ENCODE measurements at places on chromosomes 6 and 20. TPM values are rescaled to one million over a fixed set of nuclear protein-coding genes. Genes with fewer than 3 reads are reported as not detected.

GRCh38 chr20:59062081-59062480 is 19.5 kb upstream of the PRELID3B start:
- no peak for DNase-seq

- DNase-seq, result peak; percentile 66
Measured at GRCh38 chr6:351867-352289, 39.7 kb upstream of the IRF4 start.

DNA sequence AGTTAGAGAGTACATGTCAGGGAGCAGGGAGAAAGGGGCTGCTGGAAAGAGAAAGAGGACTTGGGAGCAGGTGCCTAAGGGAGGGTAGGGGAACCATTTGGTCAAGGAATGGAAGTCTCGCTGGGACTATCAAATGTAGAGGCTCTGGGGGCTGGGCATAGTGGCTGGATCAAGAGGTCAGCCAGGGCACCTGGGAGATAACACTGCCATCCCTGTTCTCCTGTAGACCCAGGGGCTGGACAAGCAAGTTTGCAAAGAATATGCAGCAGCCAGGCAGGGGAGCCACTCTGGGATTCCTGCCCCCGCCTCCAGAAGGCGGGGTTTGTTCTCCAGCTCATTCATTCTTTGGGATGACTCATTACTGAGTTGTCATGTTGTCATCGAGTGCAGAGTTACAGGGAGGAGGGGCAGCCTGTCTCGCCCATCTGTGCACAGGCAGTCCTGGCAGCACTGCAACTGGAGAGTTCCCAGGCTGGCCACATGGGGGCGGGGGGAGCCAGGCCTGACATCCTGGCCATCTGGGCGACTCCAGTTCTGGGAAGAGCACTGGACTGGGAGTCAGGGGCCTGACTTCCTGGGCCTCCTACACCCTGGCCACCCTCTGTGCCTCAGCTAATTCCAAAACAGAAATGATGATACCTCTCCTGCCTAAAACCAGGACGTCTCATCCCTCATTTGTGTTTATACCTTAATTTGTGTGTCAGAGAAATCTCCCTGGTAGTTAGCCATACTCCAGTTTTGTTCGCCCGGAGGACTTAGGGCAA is 28.2 kb upstream of the ZFAND3 start:
- peak; percentile 94 for DNase-seq

DNA sequence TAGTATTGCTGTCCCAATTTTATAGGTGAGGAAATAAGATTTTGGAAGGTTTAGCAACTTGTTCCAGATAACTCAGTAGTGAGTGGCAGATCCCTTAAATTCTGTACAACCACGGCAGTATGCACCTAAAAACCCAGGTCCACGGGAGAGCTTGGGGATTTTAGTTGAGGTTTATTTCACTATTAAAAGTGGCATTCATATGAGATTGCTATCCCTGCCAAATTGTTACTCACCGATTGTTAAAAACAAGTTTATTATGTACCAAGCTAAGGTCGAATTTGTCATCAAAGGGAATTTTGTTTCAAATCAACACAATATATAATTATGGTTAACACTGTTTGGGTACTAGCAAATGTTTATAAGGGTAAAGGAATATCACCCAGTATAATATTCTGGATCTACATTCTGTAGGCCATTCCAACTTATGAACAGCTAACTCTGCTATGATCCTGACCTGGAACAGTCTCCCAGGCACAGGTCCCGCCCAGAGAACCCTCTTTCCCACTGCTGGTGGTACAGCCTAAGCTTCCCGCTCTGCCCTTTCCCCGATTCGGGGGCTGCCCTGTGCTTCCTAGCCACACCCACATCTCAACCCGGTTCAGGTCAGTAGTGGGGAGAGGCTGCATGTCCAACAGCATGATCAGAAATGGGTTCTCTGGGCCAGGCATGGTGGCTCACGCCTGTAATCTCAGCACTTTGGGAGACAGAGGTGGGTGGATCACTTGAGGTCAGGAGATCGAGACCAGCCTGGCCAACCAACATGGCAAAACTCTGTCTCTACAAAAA is 24.9 kb downstream of the GPLD1 start:
- DNase-seq, result no peak

- no peak for DNase-seq
Measured at GRCh38 chr6:85405853-85406198, 44.1 kb upstream of the NT5E start.

LY6G5B gene
- polyA plus RNA-seq, result 5.3 TPM

- DNase-seq, result no peak
Measured at GRCh38 chr6:133001040-133001565, 186.7 kb downstream of the RPS12 start.

CST7 gene
- 1.2 TPM for polyA plus RNA-seq

DNA sequence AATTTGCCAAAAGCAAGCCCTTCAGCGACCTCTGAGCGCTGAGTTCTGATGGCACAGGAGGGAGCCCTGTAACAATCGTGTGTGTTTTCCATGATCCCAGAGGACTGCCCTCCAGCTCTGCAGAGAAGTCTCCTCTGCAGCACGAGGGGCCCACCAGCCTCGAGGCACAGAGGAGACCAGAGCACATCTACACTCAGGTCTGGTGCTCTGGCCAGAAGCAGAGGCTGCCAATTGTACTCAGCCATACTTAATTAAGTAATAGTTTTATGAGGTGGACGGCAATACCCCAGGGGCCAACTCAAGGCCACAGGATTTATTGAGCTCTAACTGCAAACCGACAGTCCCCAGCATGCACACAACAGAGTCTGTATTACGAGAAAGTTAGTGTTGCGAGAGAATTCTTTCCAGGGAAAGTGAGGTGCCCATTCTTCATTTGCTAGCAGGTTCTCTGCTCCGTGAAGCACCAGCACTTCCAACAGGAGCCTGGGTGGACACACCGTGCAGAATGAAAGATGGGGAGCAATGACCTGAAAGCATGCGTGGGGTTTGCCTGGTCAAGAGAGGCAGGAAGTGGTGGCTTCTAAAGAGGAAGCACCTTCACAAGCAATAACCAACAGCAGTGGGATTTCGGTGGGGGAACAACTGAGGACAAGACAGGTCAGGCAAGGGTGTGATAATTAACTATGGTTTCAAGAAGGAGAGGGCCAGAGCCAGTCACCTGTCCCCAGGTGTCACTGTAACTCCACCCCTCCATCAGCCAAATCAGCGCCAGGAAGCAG is 92.8 kb upstream of the FOXC1 start:
- DNase-seq, result no peak

- DNase-seq, result no peak
Measured at GRCh38 chr6:155400654-155400965, 55.0 kb downstream of the NOX3 start.

GRCh38 chr20:36957875-36958667 is 6.6 kb upstream of the SAMHD1 start:
- DNase-seq, result peak; percentile 22

- no peak for DNase-seq
Measured at GRCh38 chr6:51019806-51020205, 201.1 kb downstream of the TFAP2B start.

- no peak for DNase-seq
Measured at GRCh38 chr6:169014211-169015197, 239.1 kb downstream of the THBS2 start.

DNA sequence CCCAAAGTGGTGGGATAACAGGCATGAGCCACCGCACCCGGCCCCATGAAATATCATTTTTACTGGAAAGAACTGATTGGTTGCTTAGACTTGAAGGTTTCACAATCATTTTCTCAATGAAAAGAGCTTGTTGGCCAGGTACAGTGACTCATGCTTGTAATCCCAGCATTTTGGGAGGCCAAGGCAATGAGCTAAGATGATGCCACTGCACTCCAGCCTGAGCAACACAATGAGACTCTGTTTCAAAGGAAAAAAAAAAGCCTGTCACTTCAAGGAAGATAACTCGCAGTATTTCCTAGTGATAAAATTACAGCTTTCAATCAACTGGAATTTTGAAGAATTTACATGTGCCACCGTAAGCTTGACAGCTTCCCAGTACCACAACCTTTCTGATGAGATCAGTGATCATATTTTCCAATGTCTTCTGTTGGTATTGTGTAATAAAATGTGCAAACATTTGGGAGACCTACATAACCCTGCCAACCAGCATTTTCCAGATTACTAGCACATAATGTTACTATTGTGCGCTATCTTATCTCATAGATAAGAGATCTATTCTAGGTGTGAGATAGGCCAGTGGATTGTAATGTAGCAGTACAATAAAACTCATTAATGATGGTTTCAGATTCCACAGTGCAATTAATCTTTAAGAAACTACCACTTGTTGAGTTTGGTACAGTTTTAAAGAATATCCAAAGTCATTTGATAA is 7.2 kb downstream of the PNLDC1 start:
- DNase-seq, result no peak

GRCh38 chr20:9235518-9235917 is 166.6 kb downstream of the PLCB4 start:
- no peak for DNase-seq

DNA sequence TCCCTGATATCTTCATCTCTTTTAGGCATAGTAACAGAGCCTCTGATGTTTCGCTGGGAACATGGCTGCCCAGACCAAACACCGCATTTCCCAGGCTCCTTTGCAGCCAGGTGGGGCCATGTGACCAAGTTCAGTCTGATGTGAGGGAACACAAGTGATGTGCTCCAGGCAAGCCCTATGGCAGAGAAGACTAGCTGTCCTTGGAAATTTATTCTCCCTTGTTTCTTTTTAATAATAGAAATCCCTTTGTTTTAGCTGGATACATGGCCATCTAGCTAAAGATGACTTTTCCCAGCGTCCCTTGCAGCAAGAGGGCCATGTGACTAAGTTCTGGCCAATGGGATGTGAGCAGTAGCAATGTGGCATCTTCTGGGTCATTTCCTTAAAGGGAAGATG is 30.8 kb downstream of the SLC2A10 start:
- no peak for DNase-seq

- DNase-seq, result no peak
Measured at GRCh38 chr6:13288481-13288880, 39.9 kb downstream of the TBC1D7 start.

DNA sequence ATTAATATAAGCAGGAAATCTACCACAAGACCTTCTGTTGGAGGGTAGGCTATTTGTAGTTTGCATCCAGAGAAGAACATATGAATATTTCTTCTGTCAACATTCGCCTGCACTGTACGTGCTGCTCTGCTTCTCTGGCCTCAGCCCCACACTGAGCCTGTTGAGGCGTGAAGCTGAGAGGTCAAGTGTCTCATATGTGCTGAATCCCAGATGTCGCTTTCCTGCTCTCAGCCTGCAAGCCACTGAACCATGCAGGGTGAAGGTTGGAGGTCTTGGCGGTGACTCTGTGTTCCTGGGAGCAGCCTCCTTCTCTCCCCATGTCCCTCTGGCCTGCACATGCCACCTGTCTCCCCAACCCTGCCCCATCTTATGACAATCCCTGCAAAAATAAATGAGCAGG is 83.6 kb downstream of the TMEM170B start:
- DNase-seq, result no peak

- DNase-seq, result no peak
Measured at GRCh38 chr20:13141546-13141945, 79.5 kb upstream of the ISM1 start.

GRCh38 chr6:10351791-10352190 is 63.1 kb downstream of the TFAP2A start:
- DNase-seq, result no peak

- DNase-seq, result no peak
Measured at GRCh38 chr6:18072841-18073240, 49.6 kb downstream of the NHLRC1 start.

CDH22 gene
- polyA plus RNA-seq, result 0.42 TPM

SCUBE3 gene
- polyA plus RNA-seq, result 2.4 TPM

GRCh38 chr6:163806755-163807499 is 392.4 kb downstream of the QKI start:
- DNase-seq, result no peak

NNAT gene
- 1.1 TPM for polyA plus RNA-seq

DNA sequence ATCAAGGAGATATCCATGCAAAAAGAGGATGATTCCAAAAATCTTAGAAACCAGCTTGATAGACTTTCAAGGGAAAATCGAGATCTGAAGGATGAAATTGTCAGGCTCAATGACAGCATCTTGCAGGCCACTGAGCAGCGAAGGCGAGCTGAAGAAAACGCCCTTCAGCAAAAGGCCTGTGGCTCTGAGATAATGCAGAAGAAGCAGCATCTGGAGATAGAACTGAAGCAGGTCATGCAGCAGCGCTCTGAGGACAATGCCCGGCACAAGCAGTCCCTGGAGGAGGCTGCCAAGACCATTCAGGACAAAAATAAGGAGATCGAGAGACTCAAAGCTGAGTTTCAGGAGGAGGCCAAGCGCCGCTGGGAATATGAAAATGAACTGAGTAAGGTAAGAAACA is 10.1 kb upstream of the SNRNP48 start:
- no peak for DNase-seq

DNA sequence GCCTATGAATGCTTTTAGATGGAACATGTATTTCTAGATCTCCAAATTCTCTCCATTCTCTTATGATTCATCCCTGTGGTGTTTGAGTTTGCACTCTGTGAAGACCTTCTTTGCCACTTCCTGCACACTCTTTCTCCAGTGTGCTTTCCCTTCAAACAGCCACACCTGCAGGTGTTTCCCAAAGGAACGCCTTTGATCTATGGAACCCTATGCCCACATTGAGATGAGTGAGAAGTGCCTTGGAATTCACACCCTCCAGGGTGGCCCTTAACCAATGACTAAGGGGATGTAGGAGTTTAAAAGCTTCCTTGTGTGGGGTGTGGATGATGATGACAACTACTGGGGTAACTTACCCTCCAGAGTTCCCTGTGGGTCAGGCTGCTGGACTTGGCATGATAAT is 570.1 kb downstream of the DHX35 start:
- no peak for DNase-seq

- no peak for DNase-seq
Measured at GRCh38 chr6:156686301-156686994, 90.7 kb upstream of the ARID1B start.

DNA sequence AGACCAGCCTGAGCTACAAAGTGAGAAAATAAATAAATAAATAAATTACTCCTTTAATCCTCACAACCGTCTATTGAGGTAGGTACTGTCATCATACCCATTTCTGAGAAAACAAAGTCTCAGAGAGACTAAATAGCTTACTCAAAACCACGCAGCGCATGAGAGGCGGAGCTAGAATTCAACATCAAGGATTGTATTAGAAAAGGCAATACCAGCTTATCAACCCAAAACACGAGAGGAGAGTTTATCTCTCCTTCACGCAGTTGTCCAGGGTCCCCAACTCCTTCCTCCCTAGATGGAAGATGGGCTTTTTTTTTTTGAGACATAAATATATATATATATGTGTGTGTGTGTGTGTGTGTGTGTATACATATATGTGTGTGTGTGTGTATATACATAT is 12.2 kb downstream of the HNF4A start:
- no peak for DNase-seq

DNA sequence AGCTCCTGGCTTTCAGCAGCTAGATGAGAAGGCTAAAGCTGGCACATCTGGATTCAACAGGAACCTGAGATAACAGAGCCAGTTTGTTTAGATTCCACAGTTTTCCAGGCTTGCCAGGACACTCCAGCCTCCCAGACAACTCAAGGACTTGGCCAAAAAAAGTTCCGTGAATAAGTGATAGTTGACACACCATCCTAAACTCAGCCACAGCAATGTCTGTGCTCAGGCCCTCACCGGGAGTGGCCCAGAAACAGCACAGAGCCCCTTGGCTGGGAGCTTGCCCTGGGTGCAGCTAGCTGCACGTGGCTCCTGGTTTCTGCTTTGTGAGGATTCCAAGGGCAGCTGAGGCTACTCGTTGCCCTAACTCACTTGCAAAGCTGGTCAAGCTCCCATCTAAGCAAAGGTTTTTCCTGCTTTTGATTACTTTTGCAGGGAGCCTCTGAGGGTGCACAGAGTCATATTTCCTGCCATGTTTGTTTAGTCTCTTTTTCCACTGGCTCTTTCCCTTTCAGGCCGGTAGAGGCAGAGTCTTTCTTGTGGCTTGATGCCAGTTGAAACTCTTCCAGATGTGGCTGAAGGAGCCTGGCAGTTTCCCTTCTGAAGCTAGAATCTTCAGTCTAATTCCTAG is 118.3 kb upstream of the ECI2 start:
- peak; percentile 67 for DNase-seq
